Pancreas (tissue), 10 donors: ENCODE measurements at places on chromosomes 2 and 18. TPM values are rescaled to one million over a fixed set of nuclear protein-coding genes. Genes with fewer than 3 reads are reported as not detected.

DNA sequence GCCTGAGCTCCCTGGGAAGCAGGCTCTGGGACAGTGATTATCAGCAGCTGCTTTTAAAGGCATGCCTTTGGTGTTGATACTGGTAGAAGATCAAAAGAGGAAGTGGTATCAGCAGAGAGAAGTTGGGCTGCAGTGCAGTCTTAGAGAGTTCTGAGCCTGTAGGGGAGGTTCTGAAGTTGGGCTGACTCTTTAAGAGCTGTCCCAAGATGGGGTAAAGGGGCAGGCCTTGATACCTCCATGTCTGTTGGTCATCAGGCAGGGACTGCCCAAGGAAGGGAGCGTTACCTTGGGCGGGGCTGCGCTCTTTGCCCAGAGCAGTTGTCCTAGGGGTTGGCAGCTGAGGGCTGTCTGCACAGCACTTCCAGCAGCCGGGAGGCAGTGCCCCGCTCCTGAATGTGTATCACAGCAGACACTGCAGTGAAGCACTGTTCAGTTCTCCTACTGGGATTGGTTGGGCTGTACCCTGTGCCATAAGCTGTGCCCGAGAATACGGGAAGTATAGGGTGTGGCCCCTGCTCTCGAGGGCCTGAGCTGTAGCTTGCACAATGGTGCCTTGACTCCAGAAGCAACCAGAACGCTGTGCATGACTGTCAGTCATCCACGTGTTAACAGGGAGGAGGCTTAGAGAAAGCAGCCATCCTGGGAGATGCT is 177.0 kb downstream of the CTIF start:
- DNase-seq, result no peak

- no peak for DNase-seq
Observed at GRCh38 chr18:49677762-49678413, 116.0 kb downstream of the LIPG start.

- no peak for DNase-seq
Observed at GRCh38 chr2:141384676-141385075, 746.1 kb downstream of the LRP1B start.

The ZEB2 gene
- 3.8 TPM for polyA plus RNA-seq

GRCh38 chr2:71736091-71736861 is 282.9 kb downstream of the DYSF start:
- no peak for DNase-seq
